ENCODE measurements at places on chromosomes 1 and 21. TPM values are rescaled to one million over a fixed set of nuclear protein-coding genes. Genes with fewer than 3 reads are reported as not detected.

- DNase-seq = no peak
These were observed 93.5 kb downstream of the MRPL39 start for GRCh38 chr21:25513810-25514209.

- DNase-seq = no peak
These were observed 14.3 kb upstream of the OLIG2 start for GRCh38 chr21:33011462-33011861.

GRCh38 chr1:204065174-204065985 lies 7.5 kb upstream of the SOX13 start:
- no peak for DNase-seq

- DNase-seq = no peak
These were observed 8.2 kb upstream of the IRF2BP2 start for GRCh38 chr1:234617986-234618736.

- no peak for DNase-seq
These were observed 34.5 kb downstream of the TMPRSS15 start for GRCh38 chr21:18369115-18369514.

- no peak for DNase-seq
These were observed 833.4 kb upstream of the ADGRL4 start for GRCh38 chr1:79839882-79840281.

DNA sequence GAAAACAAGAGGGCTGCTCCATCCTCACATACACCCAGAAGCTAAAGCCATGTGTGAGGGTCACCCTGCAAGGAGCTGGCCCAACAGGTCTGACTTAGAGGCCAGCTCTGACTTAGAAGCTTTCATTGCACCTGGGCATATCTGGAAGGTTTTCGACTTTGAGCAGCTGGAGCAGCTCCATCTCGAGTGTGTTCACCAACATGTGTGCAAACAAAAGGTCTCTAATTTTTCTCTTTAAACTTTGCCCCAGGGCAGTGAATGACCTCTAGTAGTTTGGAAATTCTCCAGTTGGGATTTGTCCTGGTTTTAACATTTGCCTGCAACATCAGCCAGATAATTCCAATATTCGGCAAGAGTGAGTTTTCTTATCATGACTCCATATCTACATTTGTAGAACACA lies 108.3 kb downstream of the TNR start:
- DNase-seq = no peak

DNA sequence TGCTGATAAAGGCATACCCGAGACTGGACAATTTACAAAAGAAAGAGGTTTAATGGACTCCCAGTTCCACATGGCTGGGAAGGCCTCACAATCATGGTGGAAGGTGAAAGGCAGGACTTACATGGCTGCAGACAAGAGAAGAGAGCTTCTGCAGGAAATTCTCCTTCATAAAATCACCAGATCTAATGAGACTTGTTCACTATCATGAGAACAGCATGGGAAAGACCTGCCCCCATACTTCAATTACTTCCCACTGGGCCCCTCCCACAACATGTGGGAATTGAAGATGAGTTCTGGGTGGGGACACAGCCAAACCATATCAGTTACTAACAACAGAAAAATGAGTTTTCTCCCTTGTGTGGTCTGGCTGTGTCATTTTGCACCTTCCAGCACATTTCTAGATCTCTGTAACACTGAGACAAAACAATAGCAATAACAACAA lies 741.4 kb downstream of the KCNT2 start:
- DNase-seq = no peak

DNA sequence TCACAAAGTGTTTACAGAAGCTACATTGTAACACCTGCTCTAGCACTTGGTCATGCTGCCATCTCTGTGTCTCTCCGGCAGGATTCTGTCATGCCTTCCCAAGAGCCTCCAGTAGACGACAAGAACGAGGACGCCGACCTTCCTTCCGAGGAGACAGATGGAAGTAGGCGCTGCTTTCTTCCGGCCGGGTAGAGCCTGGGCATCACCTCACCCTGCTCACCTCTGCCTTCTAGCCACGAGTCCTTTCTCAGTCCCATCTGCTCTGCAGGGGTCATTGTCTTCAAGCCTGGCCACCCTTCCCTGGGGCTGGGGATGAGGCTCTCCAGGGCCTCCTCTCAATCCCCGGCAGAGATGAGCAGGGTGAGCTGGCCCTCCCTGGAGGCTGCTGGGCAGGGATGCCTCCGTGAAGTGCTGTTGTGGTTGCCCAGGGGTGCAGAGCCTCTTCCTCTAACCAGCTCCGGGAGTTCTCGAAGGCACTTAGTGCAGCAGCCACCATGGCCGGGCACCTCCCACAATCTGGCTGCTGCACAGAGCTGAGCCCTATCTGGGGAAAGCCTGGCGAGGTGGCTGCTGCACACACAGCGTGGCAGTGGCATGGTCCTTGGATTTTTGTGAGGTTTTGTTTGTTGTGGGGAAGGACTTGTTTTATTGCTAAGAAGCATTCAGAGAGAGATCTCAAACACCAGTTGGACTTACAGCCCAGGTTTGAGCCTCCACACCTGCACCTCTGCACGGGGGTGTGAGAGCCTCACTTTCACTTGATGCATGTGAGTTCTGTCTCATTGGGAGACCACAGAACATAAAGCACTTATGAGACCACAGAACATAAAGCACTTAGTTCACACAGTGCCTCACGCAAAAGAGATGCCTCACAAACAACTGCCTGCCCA lies 48.4 kb downstream of the FAAP20 start:
- no peak for DNase-seq

DNA sequence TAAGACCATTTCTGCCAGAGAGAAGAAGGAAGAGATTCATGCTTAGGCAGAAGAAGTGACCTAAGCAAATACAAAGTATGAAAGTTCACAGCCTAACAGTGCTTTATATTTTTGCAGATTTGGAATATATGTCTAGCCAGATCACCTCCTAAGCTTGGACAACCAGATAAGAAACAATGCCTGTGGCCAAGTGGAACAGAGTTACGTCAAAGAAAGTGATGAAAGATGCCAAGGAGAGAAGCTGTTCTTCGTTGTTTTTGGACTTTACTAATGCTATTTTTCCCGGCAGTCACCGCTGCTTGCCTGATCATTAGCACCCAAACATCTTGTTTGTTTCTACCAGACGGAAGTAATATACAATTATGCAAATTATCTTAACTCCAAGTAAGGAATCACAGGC lies 489.2 kb upstream of the C1orf87 start:
- DNase-seq = no peak

DNA sequence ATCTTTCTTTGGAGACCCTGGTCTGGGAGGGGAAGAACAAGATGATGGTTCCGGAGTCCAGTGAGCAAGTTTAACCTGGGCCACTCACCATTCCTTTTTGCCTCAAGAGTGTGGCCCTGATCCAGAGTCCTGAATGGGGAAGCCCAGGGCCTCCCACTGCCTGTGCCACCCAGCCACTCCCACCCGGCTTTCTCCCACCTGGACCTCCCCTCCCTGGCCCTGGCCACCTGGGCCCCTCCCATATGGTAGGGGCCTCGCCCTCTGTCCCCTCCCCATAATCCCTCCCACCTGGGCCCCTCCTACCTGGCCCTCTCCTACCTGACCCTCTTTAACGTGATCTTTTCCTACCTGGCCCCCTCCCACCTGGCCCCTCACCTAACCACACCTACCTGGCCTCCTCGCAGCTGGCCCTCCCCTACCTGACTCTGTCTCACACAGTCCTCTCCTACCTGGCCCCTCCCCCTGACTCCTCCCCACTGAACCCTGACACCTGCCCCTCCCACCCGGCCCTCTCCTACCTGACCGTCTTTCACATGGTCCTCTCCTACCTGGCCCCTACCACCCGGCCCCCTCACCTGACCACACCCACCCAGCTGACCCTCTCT lies 220.7 kb upstream of the VAMP3 start:
- no peak for DNase-seq

GRCh38 chr1:52229494-52229893 lies 87.6 kb downstream of the ZFYVE9 start:
- no peak for DNase-seq

DNA sequence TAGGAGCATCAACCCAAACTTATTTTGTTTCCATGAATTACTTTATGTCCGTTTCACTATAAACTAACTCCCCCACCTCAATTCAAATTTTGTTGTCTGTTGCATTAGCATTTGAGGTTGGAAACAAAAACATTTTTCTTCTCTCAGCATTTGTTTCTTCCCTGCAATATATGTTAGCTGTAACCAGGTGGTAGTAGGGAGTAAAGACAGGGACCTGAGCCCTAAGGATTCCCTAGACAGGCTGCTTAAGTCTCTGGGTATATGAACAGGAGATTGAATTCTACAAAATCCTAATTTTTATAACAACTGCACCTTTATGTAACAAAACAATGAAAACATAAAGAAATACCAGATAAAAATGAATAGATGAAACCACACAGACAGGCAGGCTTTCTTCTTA lies 242.6 kb downstream of the PAPPA2 start:
- DNase-seq = no peak

- no peak for DNase-seq
These were observed 16.2 kb upstream of the CR1L start for GRCh38 chr1:207628776-207629175.

GPR52 gene
- 5.6 TPM for total RNA-seq

RUNX1 gene
- 13.3 TPM for total RNA-seq

WARS2 gene
- total RNA-seq = 13.9 TPM

PIP5K1A gene
- 58.1 TPM for total RNA-seq

FAM177B gene
- not detected for total RNA-seq

C1orf115 gene
- 4.6 TPM for total RNA-seq

RHBDL2 gene
- total RNA-seq = not detected

HES2 gene
- total RNA-seq = 0.32 TPM

All from GM12878 (cell line).